ENCODE measurements at places on chromosomes 4 and X.

DNA sequence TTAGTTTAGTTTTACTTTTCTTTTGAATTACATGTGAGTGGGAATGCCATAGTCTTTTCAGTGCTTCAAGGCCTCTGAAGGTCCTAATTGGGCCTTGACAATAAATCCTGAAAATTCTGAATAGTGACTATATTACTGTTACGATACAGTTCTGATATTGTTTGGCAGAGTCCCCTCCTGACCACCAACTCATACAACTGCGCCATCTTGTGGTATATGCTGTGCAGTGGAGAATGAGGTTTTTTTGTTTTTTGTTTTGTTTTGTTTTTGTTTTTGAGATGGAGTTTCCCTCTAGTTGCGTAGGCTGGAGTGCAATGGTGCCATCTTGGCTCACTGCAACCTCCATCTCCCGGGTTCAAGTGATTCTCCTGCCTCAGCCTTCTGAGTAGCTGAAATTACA lies 56.6 kb upstream of the CHRDL1 start:
- DNase-seq = no peak

- DNase-seq = no peak
These were observed at the start of gene LRAT for GRCh38 chr4:154743683-154744340. LRAT (plus strand) TSS chr4:154744000; CDS start chr4:154744327, 327 bp downstream.

DNA sequence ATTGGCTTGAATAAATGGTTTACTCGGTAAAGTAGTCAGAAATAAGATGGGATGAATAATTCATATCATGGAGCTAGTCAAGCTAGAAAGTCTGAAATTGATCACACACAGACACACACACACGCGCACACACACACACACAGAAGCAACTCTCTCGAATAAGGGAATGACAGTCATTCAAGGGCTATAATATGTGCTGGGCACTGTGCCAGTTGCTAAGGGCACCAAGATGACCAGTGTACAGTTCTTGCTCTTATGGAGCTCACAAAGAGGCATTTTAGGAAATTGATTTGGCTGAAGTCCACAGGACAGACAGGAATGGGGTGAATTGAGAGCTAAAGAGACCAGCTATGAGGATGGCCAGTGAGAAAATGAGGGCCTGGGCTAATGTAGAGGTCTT lies 34.2 kb upstream of the SH3D19 start:
- DNase-seq = no peak

- DNase-seq = no peak
These were observed 5.9 kb upstream of the ANK2 start for GRCh38 chr4:113043591-113043990.
